Natural killer cell (primary cell): ENCODE measurements at places on chromosomes 7 and 10. TPM values are rescaled to one million over a fixed set of nuclear protein-coding genes. Genes with fewer than 3 reads are reported as not detected.

Gene VAX1
- not detected for total RNA-seq

Gene UNCX
- not detected for total RNA-seq

Gene CD36
- total RNA-seq: 6.0 TPM

Gene CPA1
- not detected for total RNA-seq

Gene CLEC5A
- total RNA-seq: not detected

Gene SRGN
- 778 TPM for total RNA-seq

Gene GPR37
- total RNA-seq: not detected

Gene SNX13
- 38.5 TPM for total RNA-seq

Gene PNLIPRP1
- not detected for total RNA-seq

Gene CPEB3
- total RNA-seq: 5.4 TPM

Gene SFTPA1
- not detected for total RNA-seq

Gene TMEM213
- total RNA-seq: not detected

- no peak for DNase-seq
These were observed 72.9 kb downstream of the ARHGAP21 start for GRCh38 chr10:24650669-24651391.

DNA sequence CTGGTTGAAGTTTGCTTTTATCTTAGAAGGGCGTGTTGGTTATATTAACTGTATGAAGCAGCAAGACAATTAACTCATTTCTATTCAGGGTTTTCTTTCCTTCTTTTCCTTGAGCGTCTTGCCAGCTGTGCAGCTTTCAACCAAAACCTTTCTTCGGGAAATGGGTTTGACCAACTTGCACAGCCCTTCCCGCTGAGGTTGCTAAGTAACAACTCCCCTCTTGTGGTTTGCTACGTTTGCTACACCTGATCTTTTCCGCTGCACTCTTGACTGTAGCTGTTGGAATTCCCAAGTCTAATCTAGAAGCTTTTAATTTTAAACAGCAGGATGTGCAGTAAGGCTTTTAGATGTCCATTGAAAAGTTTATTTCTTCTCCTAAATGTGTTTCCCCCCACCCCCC lies 116.9 kb downstream of the CDCA7L start:
- no peak for DNase-seq

- DNase-seq: no peak
These were observed 251.0 kb downstream of the NXPH1 start for GRCh38 chr7:8684426-8684825.

DNA sequence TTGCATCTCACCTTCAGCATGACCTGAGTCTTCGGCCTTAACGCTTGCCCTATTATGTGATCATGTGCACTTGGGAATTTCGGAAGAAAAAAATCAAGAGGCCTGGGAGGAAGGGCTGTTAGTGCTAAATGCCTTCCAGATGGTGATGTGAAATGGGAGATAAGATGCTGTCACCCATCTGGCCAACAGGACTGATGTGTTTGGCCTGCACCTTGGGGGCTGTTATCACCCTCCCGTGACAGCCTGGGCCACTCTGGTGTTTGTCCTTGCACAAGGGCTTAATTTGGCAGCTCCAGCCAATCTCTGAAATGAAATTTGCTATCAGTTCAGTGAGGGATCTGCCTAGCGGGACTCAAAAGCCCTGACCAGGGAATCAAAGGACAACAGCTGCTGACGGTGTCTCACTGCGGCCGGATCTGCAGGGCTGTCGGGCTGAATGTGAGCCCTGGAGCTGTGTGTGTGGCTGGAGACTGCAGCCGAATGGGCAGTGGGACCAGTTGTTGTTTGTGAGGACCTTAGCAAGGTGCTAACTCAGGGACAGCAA lies 131.4 kb upstream of the BTBD16 start:
- DNase-seq: no peak

- no peak for DNase-seq
These were observed 5.3 kb downstream of the MCMBP start for GRCh38 chr10:119867317-119867716.

DNA sequence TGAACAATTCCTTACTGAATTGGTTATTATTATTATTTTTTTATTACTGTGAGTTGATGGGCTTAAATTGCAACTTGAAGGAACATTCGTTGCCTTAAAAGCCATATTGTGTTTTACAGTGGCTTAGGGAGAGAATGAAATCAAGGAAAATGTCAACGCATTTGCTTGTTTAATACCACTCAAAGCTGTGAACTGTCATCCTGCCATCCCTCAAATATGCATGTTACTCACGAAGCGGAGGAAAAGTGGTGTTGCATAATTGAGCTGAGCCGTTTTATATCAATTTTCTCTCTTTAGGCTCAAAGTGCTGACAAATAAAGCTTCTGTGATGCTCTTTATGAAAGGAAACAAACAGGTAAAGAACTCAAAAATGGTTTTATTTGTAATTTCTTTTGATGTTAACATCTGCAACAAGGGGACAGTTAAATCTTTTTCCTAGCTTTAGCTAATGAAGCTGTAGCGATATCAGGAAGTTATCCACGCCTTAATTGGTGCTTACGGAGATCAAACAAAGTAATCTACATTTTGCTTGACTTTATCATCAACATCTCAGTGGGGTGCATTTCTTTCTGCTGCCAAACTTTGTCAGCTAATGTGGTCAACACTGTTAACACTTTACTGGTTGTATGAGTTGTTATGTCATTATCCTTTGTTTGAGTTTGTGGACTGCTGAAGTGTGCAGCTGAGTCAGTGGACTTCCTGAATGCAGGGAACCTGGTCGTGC lies 33.1 kb downstream of the GLRX3 start:
- DNase-seq: no peak

GRCh38 chr10:26441491-26442214 lies 3.5 kb downstream of the APBB1IP start:
- DNase-seq: peak; percentile 67

- no peak for DNase-seq
These were observed 1.2 kb downstream of the MLXIPL start for GRCh38 chr7:73622909-73623797.

GRCh38 chr7:128672927-128673517 lies 930 bp downstream of the GARIN1A start:
- peak; percentile 38 for DNase-seq

GRCh38 chr10:97915346-97916131 lies 65.9 kb downstream of the GOLGA7B start:
- DNase-seq: no peak

DNA sequence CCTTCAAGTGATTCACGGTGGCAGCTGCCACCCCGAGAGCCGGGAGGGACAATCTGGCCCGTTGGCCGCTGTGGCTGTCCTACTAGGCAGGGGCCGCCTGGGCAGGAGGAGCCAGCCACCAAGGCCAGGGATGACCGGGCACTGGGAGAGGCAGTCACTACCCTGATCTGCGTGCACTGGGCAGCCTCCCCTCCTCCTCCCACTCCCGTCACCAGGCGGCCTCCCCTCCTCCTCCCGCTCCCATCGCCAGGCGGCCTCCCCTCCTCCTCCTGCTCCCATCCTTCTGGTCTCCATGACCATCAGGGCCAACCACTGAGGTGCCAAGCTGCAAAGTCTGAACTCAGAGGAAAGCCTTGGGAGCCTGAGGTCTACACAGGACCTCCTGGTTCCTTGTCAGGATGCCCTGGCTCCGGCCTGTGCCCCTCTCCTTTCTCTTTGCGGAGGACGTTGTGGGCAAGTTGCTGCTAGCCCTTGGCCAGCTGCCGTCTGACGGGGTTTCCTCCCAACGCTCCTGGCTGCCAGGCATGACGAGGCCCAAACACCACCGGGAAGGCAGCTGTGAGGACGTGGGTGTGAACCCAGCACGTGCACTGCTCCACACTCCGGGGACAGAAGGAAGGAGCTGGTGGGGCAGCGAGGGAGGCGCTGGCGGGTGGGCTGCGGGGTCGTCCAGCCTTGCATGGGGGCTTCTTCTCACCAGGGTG lies 131.1 kb downstream of the WDR37 start:
- DNase-seq: no peak

GRCh38 chr10:84588971-84589370 lies 260.6 kb downstream of the CCSER2 start:
- no peak for DNase-seq

- DNase-seq: no peak
These were observed 113.7 kb downstream of the PHTF2 start for GRCh38 chr7:77912293-77912692.

DNA sequence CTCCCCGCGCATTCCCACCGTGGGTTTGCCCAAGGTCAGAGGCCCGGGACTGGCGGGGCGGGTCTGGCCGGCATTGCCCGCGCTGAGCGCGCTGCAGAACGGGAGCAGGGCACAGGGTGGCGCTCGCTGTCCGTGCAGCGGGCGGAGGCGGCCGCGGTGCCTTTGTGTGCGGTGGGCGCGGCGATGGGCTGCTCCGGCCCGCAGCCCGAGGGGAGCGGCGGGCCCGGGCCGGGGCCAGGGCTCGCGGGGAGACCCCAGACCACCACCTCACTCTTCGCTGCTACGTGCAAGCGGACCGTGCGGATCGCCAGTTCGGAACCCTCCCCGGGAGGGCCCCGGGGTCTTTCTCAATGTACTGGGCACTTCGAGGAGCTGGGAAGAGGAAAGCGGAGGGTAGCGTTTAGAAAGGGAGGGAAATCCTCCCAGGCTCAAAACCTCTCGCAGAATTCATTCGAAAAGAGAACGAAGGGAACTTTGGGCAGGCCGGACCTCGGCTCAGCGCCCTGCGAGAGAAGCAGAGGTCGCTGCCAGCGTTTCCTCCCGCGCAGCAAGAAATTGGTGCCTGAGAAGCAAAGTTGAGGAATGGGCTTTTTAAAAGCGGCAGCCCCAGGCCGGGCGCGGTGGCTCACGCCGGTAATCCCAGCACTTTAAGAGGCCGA lies 8.5 kb downstream of the SP8 start:
- peak; percentile 14 for DNase-seq

GRCh38 chr10:48600645-48601505 lies 4.0 kb downstream of the ARHGAP22 start:
- DNase-seq: no peak

DNA sequence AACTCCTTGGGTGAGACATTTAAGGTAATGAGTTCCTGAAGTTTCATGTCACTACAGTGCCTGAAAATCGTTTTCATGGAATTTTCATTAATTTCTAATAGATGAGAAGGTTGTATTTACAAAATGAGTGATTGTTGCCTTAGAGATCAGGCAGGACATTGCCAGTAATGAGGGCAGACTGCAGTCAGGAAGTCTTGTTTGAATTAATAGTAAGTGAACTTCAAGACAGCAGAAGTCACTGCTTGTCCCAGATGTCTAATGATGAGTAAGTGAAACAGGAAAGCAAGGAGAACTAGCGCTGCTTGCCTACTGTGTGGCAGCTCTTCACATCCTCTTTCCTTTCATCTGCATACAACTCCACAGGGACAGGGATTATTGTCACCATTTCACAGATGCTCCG lies 237.4 kb downstream of the BAMBI start:
- DNase-seq: no peak

GRCh38 chr7:43313628-43314378 lies 201.4 kb downstream of the HECW1 start:
- no peak for DNase-seq

DNA sequence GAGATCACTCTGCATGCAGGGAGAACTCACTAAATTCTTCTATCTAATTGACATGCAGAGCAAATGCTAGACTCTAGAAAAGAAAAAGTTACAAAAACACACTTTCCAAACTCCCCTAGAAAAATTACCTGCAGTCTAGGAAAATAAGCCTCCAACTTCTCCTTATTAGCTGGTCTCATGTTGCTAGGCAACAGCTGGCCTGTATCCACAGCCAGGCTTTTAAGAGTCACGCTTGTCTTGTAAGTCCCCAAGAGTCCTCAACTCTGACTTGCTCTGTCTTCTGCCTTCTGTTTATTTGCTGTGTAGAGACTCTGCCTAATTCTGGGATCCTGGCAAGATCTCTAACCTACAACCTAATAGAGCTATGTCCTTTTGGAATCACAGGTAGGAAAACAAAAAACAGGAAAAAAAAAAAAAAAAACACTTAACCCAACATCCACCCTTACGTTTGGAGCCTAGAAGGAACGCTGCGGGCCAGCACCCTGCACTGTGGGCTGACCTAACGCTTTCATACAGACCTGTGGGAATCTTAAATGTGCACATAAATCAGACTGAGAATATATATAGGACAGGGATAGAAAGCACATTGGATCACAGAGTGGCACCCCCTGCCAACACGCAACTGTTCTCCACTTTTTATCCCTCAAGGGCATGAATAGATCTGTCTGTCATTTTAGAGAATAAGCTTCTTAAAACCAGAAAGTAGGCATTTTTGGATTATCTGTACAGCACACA lies 117.0 kb upstream of the PTPRZ1 start:
- DNase-seq: no peak

DNA sequence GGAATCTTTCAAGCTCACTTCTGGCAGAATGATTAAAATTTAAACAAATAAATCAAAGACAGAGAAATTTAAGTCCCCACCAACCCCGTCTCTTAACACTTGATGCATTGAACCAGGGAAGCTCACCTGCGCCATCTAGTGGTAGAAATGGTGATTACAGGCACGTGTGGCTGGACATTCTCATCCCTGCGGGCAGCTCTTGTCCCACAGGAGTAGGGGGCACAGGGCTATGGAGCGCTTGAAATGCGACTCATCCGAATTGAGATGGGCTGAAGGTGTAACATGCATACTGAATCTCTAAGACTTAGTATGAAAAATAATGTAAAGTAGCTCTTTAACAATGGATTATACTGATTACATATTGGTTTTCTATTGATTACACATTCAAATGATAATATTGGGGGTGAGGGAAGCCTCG lies 24.8 kb upstream of the SLIT1 start:
- peak; percentile 85 for DNase-seq

DNA sequence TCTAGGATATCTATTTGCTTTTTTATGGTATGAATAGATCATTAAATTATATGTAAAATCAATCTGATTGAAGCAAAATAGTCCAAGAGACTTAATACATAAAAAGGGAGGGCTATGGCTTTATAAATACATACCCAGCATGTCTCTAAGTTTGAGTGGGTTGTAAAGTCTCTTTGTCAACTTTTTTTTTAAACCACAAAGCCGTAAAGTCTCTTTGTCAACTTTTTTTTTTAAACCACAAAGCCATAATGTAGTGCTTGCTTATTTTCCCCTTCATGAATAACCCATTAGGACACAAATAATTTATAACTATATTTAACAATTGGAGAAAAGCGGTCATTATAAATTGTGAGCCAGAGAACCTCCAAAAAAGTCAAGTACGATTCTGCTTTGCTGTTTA lies 5.7 kb downstream of the HECTD2 start:
- no peak for DNase-seq

GRCh38 chr7:96346293-96346953 lies 24.5 kb upstream of the SLC25A13 start:
- no peak for DNase-seq

DNA sequence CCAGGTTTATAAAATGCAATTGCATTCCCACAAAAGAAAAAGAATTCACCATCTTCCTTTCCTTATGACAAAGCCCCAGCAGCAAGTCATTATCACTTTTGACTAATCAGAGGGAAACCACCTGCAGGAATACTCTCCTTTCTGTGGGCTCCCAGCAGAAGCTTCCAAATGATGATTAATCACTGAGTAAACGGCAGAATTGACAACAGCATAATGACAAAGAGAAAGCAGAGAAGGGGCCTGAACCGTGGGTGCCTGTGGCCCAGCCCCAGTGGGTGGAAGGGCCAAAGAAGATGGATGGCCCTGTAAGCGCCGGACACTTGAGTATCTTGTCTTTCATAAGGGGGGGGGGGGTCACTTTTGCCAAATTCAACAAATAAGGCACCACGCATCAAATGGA lies 152.4 kb upstream of the NRBF2 start:
- DNase-seq: no peak
